T-helper 1 cell (primary cell): ENCODE measurements at places on chromosomes 4 and X.

- no peak for DNase-seq
Observed at GRCh38 chr4:1137063-1137776, 23.9 kb upstream of the RNF212 start.

GRCh38 chr4:136900696-136901095, 631.6 kb downstream of the PCDH18 start:
- DNase-seq = no peak

DNA sequence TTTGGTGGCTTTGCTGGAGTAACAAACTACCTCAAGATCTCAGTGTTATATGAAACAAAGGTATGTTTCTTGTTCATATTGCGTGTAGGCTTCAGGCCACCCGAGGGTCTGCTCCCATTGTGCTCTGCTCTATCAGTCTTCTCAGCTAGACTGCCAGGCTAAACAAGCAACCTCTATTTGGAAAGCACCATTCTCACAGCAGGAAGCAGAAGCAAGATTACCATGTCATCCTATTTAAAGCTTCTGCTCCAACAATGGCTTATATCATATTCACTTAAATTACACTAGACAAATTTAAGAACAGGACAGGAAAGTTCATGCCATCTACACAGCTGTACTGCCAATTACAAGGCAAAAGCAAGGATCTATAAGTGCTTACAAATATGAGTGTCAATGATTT, 385.8 kb downstream of the PPARGC1A start:
- DNase-seq = no peak

GRCh38 chr4:86595426-86595805, 1.3 kb downstream of the PTPN13 start:
- no peak for DNase-seq

- no peak for DNase-seq
Observed at GRCh38 chr4:52685316-52685715, 26.2 kb upstream of the USP46 start.

DNA sequence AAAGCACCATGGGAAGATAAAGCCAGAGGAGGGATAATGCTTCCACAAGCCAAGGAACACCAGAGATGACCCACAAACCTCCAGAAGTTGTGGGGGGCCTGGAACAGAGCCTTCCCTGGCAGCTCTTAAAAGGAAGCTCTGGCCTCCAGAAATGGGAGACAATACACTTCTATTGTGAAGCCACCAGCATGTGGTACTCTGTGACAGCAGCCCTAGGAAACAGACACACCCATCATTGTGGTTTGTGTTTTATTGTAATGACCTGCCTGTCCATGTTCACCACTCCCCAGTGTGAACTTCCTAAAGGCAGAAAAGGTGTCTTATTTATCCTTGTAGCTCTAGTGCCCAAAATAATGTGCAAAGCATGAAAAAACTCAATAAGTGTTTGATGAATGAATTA, 264.1 kb upstream of the GATB start:
- no peak for DNase-seq

DNA sequence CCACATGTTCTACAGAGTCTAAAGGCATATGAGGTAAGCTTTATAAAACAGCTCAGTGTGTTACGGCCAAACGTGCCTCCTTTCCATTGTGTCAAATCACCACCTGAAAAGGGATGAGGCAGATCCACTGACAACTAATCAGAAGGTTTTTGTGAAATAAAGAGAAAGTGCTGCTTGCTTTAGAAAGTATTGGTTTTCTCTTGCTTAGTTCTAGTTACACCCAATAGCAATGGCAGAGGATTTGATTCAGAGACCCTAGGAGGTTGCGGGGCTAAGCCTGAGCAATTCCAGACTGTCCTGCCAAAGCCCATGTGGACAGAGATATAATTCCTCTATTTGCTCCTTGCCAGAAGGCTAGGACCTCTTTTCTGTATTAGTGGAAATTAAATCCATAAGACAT, 125.5 kb downstream of the SPRY1 start:
- DNase-seq = no peak

DNA sequence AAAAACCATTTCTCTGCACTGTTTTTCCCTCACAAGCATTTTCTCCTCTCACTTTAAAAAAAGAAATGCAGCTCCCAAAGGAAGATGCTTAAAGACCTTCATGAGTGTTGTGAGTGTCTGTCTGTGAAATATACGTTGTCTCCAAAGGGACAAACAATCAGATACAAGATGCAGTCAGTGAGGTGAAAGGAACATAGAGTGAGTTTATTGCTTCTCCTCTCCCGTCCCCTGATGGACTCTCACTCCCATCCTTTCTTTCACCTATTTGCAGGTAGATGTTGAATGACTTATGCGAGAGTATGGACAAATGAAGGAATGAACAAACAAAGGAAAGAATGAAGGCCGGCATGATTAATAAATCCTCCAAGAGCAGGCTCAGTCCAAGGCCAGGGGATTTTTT, 561.2 kb upstream of the DIPK2B start:
- DNase-seq = no peak

DNA sequence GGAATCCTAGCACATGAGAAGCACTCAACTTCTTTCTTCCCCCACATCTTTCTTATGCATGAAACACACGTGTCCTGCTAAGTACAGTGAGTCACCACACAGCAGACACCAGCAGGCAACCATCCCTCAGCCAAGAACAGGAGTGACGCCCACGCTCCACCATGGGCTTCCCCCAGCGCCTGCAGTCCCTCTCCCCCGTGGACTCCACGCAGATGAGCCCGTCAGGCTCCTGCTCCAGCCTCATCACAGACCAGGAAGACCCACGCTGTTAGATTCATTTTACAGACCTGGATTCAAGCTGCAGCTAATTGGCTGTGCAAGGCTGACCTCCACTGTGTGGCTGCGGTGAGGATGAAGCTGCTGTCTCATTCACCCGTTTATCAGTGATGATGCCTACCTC, 16.7 kb downstream of the HMX1 start:
- DNase-seq = no peak

DNA sequence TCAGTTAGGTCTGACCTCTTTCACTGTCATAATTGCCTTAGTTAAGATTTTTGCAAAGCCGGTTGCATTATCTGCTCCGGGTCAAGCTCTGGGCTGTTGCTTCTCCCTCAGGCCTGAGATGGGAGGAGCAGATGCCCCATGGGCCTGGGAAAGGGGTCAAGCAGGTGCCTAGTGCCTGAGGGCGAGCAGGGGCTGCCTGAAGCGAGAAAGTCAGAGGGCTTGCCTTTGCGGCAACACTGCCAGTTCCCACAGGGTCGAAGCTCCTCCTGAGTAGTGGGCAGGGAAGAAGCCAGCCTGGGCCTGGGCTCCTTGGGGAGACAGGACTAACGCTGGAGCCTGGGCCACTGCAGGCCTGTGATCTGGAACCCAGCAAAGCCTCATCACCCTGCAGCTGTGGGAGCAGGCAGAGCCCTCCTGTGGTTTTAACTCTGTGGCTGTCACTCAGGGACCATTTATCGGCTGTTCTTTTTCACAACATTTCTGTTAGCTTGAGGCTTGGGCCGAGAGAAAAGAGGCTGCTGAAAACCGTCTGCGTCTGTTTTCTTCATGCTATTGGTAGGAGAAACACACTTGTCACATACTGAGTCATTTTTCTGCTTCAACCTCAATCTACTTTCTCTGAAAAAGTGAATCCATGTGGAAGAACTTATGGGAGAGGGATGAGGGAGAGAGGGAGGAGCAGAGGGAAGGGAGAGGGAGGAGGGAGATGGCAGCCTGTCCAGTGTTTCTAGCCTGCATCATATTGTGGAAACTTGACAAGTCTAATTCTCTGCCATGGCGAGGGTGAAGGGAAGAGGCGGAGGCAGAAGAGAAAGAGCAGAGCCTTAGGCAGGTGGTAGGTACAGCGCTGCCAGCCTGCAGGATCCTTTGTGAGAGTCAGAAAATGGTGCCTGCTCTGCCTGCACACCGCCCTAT, 68.4 kb downstream of the RHOH start:
- no peak for DNase-seq

- DNase-seq = no peak
Observed at GRCh38 chrX:9416562-9417348, 48.1 kb upstream of the TBL1X start.

- no peak for DNase-seq
Observed at GRCh38 chrX:50594788-50595187, 124.2 kb upstream of the DGKK start.

DNA sequence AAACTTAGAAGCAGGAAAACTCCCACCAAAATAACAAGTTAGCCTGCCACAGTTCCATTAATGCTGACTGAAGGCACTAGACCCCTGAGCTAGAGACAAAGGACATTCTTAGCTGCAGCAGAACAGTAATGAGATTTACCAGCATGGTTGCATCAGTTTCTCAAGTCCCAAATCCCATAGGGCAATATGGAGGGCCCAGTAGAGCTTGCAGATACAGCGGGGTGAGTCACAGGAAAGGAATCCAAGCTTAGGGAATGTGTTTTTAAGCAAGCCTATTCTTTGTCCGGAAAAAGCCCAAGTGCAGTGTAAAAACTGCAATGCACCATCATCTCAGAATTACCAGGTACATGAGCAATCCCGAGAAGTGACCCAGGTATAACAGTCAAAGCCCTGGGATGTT, 51.3 kb upstream of the EXOC1L start:
- DNase-seq = no peak

DNA sequence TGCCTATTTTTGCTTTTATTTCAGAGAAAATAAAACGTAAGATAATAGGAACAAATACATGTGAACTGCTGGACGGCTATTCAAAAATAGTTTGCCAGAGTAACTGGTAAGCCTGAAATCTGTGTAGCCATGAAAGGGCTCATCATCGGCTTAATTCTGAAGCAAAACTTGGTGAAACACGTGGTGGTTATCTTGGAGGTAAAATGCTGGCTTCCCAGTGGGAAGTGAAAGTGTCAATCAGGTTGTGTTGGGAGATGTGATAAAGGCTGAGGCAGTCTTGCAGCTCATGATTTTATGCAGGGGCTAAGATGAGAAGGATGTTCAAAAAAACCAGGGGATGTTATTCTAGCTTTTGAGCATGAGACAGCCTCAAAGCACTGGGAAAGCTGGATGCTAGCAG, 36.1 kb upstream of the TLR2 start:
- no peak for DNase-seq

DNA sequence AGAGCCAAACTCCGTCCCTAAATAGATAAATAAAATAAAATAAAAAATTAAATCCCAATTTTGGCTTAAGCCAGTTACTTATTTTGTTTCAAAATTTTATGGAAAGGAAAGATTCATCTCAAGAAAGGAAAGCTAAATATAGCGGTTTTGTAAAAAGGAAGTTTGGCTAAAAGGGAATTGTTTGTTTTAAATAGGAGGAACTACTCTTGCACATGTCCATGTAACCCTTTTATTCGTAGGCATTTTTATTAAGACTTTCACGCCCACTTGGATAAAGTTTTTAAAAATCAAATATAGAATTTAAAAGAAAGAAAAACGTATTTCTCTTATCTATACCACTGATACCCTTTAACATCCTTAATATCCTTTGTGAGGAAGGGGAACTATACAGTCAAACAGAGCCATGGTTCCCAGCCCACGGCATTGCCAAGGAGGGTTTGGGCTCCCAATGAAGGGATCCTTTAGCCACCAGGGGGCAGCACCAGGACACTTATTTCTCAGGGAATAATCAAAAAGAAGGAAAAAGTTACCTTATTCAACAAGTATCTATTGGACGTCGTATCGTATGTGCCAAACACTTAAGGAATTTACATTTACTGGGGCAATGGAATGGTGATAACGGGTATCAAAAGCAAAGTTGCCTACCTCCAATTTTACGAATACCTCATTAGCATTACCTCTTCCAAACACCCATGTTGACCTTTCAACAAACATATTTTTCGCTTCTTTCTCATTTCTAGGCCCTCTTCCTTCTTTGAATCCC, 27.7 kb downstream of the CDKN2AIP start:
- peak; percentile 49 for DNase-seq

- no peak for DNase-seq
Observed at GRCh38 chrX:94401426-94401825, 727.4 kb downstream of the FAM133A start.

GRCh38 chr4:155599596-155599995, 67.1 kb upstream of the GUCY1A1 start:
- no peak for DNase-seq

- DNase-seq = no peak
Observed at GRCh38 chrX:47706575-47706974, 47.6 kb upstream of the UXT start.

GRCh38 chr4:127959794-127960193, 5.2 kb downstream of the MFSD8 start:
- no peak for DNase-seq

- DNase-seq = no peak
Observed at GRCh38 chrX:101483705-101484104, 1.6 kb upstream of the ARMCX4 start.

GRCh38 chr4:304969-305680, at the start of gene ZNF732:
ZNF732 (minus strand) TSS chr4:305474; CDS start chr4:305310, 164 bp downstream.
- no peak for DNase-seq

DNA sequence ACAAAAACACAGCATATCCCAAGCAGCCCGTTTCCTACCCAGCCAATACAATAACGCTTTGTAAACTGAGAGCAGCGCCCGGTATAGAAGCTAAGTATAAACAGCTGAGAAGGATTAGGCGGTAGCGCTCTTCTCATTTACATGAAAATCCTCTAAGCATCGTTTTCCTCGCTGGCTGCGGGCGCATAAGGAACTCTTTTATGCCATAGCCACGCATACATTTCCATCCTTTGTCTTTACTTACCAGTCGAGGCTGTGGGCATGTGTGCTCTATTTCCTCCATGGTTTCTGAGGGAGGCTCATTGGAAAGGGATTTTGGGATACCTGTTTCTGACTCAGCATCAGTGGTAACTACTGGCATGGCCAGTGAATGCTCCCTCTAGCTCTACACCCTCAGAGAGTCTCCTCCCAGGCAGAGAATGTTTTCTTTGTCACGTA, 383 bp downstream of the PCYT1B start:
- no peak for DNase-seq

DNA sequence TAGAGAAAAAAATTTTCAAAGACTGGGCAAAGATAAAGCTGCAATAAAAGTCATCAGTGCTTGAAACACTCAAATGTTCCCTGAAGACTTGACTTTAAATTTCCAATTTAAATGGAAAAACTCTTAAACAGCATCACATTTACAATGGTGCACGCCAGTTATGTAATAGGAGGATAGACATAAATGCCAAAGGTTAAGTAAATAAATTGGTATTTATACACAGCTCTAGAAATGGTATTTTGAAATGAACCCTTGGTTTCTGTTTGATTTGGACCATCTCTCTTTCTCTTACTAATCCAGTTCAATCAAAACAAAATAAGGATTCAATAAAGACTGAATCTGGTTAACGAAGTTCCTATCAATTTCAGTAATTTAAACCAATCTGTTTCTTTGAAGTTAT, 272.6 kb downstream of the GPM6A start:
- no peak for DNase-seq
